HCEC 1CT (cell line): ENCODE measurements at places on chromosomes 1 and 21.

GRCh38 chr1:218351391-218352074 lies 6.4 kb downstream of the TGFB2 start:
- DNase-seq = peak; percentile 72

- DNase-seq = no peak
Observed at GRCh38 chr1:32858791-32859190, 11.9 kb downstream of the FNDC5 start.

DNA sequence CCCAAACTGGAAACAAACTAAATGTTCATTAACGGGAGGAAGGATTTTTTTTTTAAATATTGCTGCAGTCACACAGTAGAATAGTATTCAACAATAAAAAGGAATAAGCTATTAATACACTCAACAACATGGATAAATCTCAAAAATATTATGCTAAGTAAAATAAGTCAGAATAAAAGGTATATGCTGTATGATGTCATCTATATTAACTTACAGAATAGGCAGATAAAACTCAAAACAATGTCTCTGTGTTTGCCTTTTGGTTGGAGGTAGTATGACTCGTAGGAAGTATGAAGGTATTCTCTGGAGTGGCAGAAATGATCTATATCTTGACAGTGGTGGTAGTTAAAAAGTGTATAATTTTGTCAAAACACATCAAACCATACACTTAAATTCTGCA lies 6.1 kb upstream of the ST6GALNAC5 start:
- no peak for DNase-seq

DNA sequence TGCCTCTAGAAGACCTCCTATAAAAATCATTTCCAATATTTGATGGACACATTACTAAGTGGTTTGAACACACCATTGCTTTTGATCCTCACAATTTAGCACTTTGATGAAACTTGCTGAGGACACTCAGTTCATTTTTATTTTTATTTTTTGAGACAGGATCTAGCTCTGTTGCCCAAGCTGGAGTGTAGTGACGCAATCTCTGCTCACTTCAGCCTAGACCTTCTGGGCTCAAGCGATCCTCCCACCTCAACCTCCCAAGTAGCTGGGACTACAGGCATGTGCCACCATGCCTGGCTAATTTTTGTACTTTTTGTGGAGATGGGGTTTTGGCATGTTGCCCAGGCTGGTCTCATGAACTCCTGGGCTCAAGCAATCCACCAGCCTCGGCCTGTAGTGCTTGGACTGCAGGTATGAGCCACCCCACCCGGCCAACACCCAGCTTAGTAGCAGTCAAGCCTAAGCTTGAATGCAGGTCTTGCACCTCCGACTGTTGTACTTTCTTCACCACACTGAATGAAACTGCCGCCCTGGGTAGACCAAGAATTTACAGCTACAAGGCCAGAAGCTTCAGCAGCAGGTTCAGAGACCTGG lies 24.8 kb upstream of the ATP2B4 start:
- DNase-seq = no peak

- DNase-seq = peak; percentile 27
Observed at GRCh38 chr1:5991381-5992025, 722 bp downstream of the NPHP4 start.

GRCh38 chr1:29398431-29398830 lies 162.1 kb downstream of the PTPRU start:
- no peak for DNase-seq

DNA sequence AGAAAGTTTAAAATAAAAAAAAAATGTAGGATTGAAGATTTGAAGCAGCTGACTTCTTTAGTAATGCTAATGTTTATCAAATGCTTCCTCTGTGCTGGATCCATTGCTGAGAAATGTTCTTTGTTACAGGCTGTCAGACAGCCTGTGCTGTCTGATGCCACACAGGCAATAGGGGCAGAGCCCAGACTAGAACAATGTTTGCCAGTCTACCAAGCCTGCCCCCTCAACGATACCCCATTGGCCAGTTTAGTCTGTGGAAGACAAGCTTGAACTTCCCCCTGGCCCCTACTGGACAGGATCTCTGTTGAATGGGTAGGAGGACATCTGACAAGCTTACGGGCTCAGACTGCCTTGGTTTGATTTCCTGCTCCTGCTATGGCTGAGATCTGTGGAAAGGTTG lies 79.4 kb downstream of the PAPPA2 start:
- DNase-seq = no peak

- no peak for DNase-seq
Observed at GRCh38 chr1:159444511-159444910, 5.0 kb downstream of the OR10J1 start.

DNA sequence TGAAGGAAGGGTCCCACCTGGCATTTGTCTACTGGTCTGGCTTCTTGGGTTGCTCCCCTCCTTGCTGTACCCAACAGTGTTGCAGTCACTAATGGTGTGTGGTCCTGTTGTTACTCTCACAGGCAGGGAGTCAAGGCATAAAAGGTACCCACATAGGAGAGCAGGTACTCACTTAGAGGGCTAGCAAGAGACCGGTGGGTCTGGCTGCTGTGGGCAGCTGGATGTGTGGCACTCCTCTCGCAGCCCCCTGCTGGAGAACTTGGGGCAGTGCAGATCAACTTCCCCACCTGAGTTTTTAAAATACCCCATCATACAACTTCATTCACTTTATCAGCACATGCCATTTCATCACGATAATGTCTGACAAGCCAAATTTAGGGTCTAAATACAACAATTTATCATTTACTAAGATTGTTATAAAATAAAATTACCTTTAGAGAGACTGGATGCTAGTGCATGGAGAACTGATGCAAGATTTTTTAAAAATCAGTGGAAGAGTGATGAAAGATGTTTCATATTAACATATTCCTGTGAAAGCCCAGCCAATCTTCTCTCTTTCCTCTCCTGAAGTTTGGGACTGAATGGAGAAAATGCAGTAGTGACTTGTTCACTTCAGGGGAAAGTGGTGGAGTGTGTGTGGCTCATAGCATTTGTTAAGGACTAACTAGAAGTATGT lies 42.8 kb downstream of the ACP6 start:
- peak; percentile 17 for DNase-seq

- no peak for DNase-seq
Observed at GRCh38 chr21:18655931-18656330, 252.3 kb upstream of the TMPRSS15 start.

- DNase-seq = peak; percentile 22
Observed at GRCh38 chr1:154557939-154558719, at the start of gene UBE2Q1. Gene UBE2Q1, minus strand, starts transcription at chr1:154558662. Its CDS starts 109 bp downstream, at chr1:154558553.

- no peak for DNase-seq
Observed at GRCh38 chr1:244409701-244410100, 42.0 kb downstream of the ADSS2 start.

- DNase-seq = no peak
Observed at GRCh38 chr1:43271186-43272118, 1.7 kb downstream of the TMEM125 start.
